Skeletal muscle cell (primary cell): ENCODE measurements at places on chromosomes 12 and 14.

GRCh38 chr12:117685110-117685926, 283.5 kb downstream of the KSR2 start:
- DNase-seq, result peak; percentile 76

DNA sequence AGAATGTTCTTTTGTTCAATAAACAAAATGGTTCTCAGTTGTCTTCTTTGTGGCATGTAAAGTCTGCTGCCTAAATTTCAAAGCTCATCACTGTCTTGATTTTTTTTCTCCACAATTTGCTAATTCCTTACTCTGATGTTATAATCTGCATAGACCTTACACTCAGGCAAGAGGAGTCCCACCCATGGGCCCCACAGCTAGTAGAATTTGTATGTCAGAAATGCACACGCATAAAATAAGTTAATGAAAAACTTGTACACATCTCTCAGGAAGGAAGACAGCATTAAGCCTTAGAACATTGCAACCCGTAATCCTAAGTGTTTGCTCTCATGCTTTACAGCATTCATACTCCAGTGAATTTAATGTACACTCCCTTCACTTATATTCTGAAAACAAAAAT, 280.8 kb downstream of the ATXN7L3B start:
- DNase-seq, result no peak

DNA sequence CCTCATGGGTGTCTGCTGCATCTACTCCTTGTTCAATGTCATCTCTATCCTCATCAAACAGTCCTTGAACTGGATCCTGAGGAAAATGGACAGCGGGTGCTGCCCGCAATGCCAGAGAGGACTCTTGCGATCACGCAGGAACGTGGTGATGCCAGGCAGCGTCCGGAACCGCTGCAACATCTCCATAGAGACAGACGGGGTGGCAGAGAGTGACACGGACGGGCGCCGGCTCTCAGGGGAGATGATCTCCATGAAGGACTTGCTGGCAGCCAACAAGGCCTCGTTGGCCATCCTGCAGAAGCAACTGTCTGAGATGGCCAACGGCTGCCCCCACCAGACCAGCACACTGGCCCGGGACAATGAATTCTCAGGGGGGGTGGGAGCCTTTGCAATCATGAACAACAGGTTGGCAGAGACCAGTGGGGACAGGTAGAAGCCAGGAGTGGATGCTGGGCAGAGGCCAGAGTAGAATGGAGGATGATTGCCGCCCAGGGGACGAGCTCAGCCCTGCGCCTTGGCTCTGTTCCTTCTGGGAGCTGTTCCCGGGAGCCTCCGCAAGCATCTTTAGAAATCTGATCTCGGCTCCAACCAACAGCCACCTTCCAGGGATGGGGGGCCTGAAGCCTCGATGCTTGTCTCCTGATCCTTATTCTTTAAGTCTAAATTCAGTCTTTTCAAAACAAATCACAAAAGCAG, 71.6 kb upstream of the PSMC1 start:
- DNase-seq, result no peak

DNA sequence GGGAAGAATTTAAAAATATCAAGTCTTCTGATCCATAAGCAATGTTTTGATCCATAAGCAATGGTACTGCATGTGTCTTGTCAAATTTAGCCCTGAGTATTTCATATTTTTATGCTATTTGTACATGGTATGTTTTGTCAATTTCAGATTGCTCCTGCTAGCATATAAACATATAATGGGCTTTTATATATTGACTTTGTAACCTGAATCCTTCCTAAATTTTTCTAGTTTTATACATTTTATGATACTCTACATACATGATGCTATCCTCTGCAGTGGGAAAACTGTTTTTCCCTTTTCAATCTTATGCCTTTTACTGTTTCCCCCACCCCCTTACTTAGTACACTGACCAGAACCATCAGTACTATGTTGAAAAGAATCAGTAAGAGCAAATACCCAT, 75.1 kb downstream of the R3HDM2 start:
- DNase-seq, result no peak
